ENCODE measurements at places on chromosomes 5 and 9.

GRCh38 chr9:136623016-136623841 lies 39.5 kb upstream of the EGFL7 start:
- no peak for DNase-seq

DNA sequence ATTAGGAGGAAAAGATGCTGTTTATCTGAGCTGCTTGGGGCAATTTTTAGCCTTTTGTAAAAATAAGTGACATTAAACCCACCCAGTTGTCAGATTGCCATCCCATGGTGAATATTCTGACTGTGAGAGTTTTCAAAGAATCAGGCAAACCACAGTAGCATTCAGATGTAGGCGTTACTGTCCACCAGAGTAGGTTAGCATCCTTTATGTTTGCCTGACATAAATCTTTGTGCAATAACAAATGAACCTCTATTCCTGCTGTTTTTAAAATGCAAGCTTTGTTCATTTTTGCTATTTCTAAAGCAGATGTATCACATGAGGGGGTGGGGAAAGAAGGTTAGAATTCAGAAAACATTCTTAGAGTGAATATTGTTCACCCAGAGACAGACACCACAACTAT lies 427.8 kb downstream of the CDH9 start:
- DNase-seq: no peak

- no peak for DNase-seq
Measured at GRCh38 chr5:148790545-148791333, 35.7 kb upstream of the ADRB2 start.

DNA sequence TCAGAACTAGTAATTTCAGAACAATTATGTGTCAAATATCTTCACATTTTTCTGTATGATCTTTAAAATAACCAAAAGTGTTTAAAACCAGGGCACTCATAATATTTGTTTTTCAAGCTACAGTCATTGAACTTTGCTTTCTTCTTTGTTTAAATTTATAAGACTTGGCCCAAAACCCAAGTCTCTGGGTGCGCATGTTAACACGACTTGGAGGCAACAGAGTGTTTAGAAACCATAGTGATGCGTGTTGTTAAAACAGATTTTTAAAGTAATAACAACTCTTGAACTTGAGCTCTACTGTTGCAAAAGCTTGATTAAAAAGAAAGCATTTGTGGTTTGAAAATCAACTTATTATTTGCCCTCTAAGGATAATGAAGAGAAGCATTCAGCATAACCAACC lies 26.0 kb upstream of the GRIN3A start:
- no peak for DNase-seq

DNA sequence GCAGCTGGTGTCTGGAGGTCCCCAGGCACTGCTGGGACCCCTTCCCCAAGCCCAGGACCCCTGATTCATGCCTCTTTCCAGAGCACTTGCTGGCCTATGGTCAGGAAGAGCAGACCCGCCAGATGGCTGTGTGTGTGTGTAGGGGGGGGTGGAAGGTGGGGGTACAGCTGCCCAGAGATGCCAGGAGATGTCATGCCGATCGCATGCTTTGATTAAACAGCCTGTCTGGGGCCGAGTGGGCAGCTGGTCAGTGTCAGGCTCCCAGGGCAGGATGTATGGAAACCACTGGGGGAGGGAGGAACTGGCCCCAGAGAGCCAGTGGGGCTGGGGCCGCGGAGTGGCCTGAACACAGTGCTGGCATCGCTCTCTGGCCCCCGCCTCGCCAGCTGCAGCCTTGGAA lies 23.7 kb downstream of the RXRA start:
- no peak for DNase-seq

- DNase-seq: no peak
Measured at GRCh38 chr9:72509635-72510034, 11.8 kb upstream of the TMC1 start.

DNA sequence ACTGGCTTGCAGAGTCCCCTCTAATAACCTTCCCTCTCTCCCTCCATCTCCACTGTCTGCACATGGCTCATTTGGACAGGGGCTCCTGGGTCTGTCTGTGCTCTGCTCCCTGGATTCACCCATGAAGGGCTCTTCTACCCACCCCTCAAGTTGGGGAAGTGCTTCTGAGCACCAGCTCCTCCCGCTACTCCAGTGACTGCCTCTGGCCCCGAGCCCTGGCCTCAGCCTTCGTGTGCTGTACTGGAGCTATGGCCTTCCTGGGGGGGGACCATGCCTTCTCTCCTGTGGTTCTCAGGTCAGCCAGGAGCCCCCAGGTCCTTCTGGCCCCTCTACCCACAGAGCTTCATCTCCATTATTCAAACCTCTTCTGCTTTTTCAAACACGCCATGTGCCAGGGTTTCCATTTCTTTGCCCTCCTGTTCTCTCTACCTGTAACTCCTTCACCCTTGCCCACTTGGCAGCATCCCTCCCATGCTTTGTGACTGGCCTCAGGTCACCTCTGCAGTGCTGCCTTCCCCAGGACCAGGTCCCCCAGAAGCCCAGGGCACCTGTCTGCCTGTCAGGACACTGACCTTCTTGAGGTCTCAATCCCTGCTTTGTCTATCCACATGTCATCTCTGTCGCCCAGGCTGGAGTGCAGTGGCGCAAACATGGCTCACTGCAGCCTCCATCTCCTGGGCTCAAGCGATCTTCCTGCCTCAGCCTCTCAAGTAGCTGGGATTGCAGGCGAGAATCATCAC lies 9.5 kb downstream of the SH3PXD2B start:
- DNase-seq: no peak

GRCh38 chr9:87643778-87644570 lies 81.9 kb upstream of the CTSL start:
- DNase-seq: no peak

GRCh38 chr9:129330711-129331492 lies 152.8 kb upstream of the IER5L start:
- DNase-seq: no peak

DNA sequence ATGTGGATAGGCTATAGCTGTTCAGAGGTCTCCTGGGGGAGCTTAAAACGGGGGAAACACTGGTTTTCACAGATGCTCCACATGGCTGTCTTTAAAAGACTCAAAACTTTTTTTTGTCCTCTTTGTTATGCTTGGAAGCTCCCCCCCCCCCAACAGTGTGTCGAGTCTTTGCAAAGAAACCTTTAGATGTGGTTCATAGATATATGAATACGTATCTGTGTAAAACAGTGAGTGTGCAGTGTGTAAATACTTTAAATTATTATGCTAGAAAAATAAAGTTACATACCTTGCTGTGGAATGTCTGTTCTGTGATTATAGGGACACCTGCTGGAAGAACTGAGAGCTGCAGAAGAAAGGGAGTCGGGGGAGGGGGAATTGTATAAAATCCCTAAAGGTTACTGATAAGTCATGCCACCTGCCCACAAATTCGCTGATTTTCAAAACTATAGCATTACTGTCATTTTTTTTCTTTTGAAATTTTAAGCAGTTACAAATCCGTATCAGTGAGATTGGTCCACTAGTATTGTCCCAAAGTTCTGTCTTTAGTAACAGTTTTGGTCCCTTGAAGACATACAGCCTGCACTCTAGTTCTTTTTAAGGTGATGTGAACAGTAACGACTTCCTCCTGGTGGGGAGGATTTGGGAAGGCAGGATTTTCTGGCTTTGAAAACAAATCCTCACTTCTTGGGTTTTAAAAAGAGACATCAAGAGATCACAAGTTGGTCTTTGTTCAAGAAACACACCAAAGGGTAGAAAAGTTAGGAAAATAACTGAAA lies 22.9 kb downstream of the RGMB start:
- no peak for DNase-seq

GRCh38 chr9:35186524-35186923 lies 24.7 kb downstream of the UNC13B start:
- no peak for DNase-seq

- DNase-seq: no peak
Measured at GRCh38 chr9:16816011-16816410, 54.5 kb downstream of the BNC2 start.

DNA sequence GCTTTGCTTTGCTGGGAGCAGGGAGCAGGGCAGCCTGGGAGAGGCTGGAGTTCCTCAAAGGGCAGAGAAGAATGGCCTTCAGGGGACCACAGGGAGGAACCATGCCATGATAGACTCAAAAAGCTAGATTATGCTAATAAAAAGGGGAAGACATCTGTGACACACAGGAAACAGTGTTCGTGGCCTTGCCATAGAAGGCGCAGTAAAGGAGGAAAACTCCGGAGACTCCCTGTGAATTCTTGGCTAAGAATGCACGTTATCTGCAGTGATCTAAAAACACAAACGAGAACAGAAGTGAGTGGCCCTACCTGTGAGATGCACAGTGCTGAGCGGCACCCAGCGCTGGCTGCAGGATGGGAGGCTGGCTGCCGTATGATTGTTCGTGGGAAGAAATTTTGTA lies 15.9 kb upstream of the LTC4S start:
- DNase-seq: no peak

GRCh38 chr5:72356361-72356760 lies 36.2 kb downstream of the PTCD2 start:
- DNase-seq: no peak

- DNase-seq: no peak
Measured at GRCh38 chr5:114448481-114448880, 86.6 kb downstream of the KCNN2 start.

DNA sequence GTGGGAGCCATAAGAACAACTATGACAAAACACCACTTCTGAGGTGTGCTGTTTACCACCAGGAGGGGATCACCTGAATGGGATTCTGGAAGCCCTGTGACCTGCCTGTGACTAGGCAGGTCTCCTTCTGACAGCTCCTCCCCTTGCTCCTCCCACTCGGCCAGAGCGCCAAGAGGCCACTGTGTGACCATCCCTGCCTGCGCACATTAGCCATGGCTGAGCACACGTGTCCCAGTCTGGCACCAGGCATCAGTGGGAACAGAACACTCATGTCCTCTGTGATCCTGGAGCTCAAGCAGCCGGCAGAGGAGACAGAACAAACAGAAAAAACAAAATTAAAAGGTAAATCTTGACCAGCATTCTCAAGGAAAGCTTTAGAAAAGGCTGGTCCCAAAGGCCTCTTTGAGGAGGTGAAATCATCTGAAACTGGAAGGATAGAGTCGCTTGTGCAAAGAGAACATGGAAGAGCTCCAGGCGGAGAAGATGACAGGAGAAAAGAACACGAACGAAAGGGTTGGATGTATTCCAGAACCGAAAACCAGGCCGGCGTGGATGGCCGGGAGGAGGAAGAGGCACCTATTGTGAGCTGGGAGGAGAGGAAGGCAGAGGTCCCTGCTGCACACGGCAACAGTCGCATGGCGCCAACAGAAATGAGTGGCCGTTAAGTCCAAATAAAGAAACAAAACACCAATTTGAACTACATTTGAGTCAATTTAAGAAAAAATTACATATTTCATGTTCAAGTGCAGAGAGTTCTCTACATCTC lies 5.1 kb downstream of the MED10 start:
- DNase-seq: no peak

- no peak for DNase-seq
Measured at GRCh38 chr5:66010476-66010875, 84.1 kb downstream of the ERBIN start.

DNA sequence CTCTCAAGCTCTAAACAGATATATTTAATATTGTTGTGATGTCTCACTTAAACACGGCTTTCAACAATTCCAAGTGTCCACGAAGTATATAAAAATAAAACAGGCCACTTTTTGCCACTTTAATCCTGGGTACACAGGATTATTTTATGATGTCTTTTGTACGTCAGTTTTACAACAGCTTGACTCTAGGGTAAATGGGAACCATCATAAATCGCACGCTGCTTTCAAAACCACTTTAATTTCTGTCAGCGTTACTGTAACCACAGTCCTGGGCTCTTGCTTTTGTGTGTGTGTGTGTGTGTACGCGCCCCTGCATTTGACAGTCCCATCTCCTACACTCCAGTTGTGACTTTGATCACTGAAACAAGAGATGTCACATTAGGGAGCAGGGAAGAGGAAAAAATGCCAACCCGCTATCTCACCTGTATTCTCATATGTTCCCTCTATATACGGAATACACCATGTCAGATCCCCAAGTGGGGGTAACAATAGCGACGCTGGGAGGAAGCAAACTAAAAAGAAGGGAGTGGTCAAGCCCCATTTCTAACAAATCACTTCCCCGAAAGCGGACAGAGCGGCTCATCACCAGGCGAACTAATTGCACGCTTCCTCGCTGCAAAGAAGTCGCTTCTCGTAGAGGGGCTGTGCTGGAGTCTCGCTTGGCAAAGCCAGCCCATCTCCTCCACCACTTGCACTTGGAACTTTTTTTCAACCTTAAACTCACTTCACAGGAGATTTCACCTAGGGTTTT lies 1.2 kb downstream of the BNC2 start:
- no peak for DNase-seq

DNA sequence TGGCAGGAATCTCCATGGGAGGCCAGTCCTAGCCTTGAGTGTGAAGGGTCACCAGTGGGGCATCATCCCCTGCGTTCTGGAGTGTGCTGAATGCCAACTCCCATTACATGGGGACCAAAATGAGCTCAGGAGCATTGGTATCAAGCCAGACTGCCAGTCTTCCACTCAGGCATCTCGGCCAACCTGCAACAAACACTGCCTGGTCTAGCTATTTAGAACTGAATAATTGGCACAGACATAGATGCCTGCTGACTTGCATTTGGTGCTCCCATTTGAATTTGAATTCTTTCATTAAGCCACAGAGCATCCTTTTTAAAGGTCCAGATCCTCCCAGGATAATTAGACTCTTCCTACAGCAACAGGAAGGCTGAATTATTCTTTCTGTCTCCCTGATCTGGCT lies 116.6 kb upstream of the ABCA1 start:
- DNase-seq: no peak

DNA sequence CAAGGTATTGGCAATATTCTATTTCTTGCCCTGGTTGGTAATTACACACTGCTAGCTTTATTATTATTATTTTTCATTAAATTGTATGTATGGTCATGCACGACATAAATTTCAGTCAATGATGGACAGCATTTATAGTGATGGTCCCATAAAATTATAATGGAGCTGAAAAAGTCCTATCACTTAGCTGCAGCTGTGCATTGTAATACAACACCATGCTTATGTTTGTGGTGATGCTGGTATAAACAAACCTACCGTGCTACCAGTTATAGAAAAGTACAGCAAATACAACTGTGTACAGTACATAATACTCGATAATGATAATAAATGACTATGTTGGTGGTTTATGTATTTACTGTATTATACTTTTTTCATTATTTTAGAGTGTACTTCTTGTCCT lies 65.5 kb downstream of the NR3C1 start:
- DNase-seq: no peak

All from activated CD8-positive, alpha-beta memory T cell treated with anti-CD3 and anti-CD28 coated beads for 48 hours (primary cell).